Brain (organoid and tissue), 16 donors: ENCODE measurements at places on chromosomes 1 and 21. TPM values are rescaled to one million over a fixed set of nuclear protein-coding genes. Genes with fewer than 3 reads are reported as not detected.

DNA sequence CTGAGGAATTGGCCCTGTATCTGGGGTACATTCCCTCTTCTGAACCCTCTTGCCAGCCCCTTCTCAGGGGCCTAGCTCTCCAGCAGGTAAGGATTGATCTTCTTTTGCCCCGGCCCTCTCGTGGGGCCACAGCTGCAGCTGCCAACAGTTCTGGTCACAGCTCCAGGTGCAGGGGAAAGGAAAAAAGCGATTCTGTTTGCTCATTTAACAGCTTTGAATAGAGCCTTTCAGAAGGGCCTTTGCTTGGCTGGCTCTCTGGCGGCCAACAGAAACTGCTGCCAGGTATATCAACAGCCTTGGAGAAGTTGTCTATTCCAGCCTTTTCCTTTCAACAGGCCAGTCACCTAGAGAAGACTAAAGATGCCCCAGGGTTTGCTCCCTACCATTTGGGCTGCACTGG is 16.1 kb upstream of the FMOD start:
- DNase-seq = peak; percentile 42

DNA sequence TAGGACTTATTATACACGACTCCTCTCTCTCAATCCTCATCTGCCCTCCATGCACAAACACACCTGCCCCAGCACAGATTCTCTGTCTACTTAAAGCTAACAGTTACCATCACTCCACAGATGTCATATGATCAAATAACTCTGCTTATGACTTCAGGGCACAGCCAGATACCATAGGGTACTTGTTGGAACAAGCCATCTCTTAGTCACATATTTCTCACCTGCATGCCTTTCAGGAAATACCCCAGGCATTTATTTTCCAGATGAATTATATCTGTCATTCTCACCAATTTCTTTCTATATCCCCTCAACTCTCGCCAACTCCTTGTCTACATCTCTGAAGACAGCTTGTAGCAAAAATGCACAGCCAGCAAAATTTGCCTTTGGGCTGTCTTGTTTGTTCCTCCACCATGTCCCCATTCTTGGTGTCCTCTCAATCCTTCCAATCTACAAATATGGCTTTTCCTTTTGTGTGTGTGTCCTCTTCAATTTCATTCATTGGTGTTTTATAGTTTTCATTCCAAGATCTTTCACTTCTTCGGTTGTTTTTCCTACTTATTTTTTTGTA is 353.9 kb upstream of the CAMK1G start:
- no peak for DNase-seq

GRCh38 chr21:25369524-25370300 is 237.6 kb downstream of the MRPL39 start:
- DNase-seq = no peak

KRTAP10-8 gene
- not detected for polyA plus RNA-seq

DNA sequence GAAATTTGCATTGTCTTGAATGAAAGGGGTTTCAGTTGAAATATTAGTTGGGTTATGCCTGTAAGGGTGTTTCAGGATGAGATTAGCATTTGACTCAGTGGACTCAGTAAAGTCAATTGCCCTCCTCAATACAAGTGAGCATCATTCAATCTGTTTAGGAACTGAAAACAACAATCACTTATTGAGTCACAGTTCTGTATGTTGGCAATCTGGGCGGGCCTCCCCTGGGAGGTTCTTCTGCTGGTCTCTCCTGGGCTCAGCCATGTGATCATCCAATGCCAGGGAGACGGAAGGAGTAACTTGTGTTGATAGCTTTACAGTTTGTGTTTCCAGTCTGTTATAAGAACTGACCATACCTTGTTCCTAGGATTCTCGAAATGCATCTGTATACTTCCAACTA is 262.9 kb upstream of the RUNX1 start:
- no peak for DNase-seq
